Hepatocyte (in vitro differentiated cells): ENCODE measurements at places on chromosomes 7 and 10. TPM values are rescaled to one million over a fixed set of nuclear protein-coding genes. Genes with fewer than 3 reads are reported as not detected.
A peak's percentile ranks its signal among the peaks of the same experiment; 100 is the strongest.

GRCh38 chr7:124956160-124956559 lies 26.5 kb upstream of the POT1 start:
- no peaks in the 10 kb centered on the region for H3K4me1 ChIP-seq
- no peaks in the 10 kb centered on the region for H3K27me3 ChIP-seq
- no peak for DNase-seq
- H3K4me3 ChIP-seq: no peak overlapping the region

DNA sequence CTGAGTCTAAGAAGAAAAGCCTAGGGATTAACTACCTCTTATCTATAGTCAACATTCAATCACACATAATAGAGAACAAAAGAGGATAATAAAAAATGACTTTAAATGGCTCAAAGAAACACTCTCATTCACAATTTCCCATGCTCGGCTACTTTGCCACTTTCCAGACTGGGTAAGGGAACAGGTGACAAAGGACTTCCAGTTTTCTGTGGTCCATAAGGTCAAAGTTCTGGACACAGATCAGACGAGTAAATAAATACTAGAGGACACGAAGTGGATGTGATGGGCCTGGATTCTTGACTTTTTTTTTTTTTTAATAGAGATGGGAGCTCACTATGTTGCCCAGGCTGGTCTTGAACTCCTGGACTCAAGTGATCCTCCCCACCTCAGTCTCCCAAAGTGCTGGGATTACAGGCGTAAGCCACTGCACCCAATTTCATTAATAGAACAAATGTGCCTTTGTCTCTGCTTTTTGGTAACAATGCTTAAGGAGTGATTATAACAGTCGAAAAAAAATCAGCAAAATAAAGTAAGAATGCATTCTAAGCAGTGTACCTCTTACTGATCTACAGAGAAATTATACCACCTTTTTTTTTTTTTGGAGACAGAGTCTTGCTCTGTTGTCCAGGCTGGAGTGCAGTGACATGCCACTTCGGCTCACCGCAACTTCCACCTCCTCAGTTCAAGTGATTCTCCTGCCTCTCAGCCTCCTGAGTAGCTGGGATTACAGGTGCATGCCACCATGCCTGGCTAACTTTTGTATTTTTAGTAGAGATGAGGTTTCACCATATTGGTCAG lies 70.6 kb downstream of the WAPL start:
- no peaks in the 10 kb centered on the region for H3K27me3 ChIP-seq
- no peaks in the 10 kb centered on the region for H3K36me3 ChIP-seq
- DNase-seq: no peak
- no peaks in the 10 kb centered on the region for H3K4me1 ChIP-seq

DNA sequence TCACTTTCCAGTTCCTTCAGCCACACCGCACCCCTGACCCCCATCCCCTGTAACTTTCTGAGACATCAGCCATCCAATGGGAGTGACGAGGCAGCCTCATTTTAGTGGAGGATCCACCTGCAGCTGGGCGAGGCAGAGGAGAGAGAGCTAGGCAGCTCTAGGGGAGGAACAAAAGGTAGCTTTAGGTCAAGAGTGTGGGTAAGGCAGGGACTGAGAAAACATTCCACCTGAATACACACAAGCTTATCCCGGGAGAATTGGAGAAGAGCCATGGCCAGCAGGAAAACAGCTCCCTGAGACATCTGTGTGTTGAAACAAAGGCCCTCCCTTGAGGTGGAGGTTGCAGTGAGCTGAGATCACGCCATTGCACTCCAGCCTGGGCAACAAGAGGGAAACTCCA lies 6.7 kb upstream of the KLRG2 start:
- H3K27me3 ChIP-seq: peaks cover 9% of the 10 kb centered on the region
- H3K36me3 ChIP-seq: no peaks in the 10 kb centered on the region
- DNase-seq: no peak
- H3K4me3 ChIP-seq: no peak overlapping the region

Gene OR2A12
- 0.24 and 1.0 TPM in 2 replicates for total RNA-seq

Gene STK31
- 0.10 and 2.6 TPM in 2 replicates for total RNA-seq

DNA sequence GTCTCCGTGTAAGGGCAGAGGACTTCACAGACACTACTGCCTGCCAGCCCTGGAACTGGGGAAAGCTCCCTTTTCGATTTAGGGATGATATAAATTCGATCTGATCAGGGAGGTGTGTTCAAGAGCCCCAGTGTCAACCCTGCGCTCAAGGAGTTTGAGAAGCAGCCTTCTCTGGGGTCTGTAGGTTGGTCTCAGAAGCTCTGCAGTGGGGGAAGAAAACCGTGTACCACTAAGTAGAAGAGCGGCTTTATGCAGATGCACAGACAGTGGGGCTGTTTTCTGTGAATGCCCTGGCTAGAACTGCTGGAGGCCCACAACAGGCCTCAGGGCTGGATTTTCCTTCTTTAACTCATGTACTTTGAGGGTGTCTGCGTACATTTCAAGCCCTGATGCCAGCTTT lies 6.3 kb upstream of the TBX20 start:
- H3K27me3 ChIP-seq: peaks cover 91% of the 10 kb centered on the region
- H3K36me3 ChIP-seq: no peaks in the 10 kb centered on the region
- peak overlapping the region; percentile 27 for H3K27ac ChIP-seq
- no peak for DNase-seq
- H3K4me3 ChIP-seq: no peak overlapping the region

DNA sequence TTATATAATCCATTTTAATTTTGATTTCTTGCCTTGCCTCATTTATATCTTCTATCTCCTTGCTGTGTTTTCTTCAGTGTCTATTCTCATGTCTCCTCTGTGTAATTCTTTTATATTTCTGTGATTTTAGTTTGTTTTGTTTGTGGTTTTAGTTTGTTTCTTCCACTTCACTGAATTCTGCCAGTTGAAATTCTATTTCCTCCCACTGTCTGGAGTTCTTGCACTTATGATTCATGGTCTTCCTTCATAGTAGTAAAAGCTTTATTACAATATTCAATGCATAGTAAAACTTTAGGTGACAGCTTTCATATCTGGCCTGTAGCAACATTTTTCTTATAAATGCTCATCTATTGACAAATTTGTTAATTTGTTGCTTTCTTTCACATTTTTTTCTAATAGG lies 113.3 kb downstream of the MAGI2 start:
- H3K4me1 ChIP-seq: no peaks in the 10 kb centered on the region
- H3K36me3 ChIP-seq: no peaks in the 10 kb centered on the region
- H3K27ac ChIP-seq: no peak overlapping the region
- no peaks in the 10 kb centered on the region for H3K27me3 ChIP-seq

DNA sequence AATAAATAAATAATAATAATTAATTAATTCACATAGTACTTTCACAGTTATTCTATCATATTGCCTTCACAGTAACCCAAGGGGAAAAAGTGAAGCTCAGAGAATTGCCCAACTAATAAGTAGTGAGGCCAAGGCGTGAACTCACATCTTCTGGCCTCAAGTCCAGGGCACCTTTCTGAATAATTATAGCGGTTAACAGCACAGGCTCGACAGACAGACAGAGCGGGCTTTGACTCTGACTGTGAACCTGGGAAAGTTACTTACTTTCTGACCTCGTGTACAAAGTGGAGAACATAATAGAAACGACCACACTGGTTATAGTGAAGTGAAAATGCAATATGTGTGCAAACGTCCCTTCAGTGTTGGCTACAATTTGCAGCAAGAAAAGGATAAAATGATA lies 5.7 kb upstream of the SMKR1 start:
- no peaks in the 10 kb centered on the region for H3K36me3 ChIP-seq
- no peak for DNase-seq
- H3K27ac ChIP-seq: no peak overlapping the region
- no peaks in the 10 kb centered on the region for H3K27me3 ChIP-seq
- H3K4me3 ChIP-seq: no peak overlapping the region

DNA sequence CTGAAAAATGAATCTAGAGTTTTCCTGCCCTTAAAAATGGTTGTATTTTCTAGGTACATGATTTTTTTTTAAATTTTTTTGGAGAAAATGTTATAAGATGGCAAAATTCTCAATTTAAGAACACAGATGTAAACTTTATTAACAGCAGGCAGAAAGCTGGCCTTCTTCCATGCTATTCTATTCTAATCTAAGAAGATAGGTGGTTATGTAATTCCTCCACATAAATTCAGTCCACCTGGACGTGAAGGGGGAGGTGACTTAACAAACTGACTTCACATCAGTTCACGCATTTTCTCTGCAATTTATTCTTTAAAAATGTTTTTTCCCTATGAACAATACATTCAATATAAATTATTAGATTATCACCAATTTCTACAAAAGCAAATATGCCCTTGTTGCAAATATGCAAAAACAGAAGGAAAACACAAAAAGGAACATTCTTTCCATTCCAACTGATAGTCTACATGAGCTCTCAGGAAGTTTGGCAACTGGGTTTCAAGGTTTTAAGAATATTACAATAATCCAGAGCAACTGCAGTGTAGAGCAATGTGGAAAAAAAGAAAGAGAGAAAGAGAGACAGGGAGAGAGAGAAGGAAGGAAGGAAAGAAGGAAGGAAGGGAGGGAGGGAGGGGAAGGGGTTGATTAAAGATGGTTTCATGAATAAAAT lies 76.8 kb downstream of the HIBADH start:
- no peak for DNase-seq
- no peak overlapping the region for H3K4me3 ChIP-seq
- H3K36me3 ChIP-seq: no peaks in the 10 kb centered on the region
- H3K4me1 ChIP-seq: no peaks in the 10 kb centered on the region
- H3K27ac ChIP-seq: no peak overlapping the region
